ENCODE measurements at places on chromosomes 1 and 21.

GRCh38 chr1:200247518-200247917 lies 162.3 kb downstream of the ZNF281 start:
- DNase-seq = no peak

GRCh38 chr1:29417971-29418370 lies 181.6 kb downstream of the PTPRU start:
- DNase-seq = no peak

DNA sequence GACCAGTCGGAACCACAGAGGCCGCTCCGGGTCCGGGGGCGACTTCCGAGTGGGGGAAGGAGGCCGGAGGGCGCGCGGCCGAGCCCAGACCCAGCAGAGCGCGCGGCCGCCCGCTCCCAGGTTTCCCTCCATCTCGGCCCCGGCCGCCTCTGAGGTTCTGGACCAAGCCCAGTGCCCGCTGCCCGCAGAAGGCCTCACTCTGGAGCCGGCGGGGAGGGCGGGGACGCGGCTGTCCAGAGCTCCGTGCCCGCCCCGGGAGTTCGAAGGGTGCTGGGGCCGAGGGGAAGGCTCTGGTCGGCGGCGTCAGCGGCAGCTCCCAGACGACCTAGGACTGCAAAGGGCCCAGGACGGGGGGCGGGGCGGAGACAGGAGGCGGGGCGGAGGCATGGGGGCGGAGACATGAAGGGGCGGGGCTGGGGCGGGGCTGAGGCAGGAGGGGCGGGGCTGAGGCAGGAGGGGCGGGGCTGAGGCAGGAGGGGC lies 48.0 kb upstream of the SLC19A1 start:
- DNase-seq = peak; percentile 19

DNA sequence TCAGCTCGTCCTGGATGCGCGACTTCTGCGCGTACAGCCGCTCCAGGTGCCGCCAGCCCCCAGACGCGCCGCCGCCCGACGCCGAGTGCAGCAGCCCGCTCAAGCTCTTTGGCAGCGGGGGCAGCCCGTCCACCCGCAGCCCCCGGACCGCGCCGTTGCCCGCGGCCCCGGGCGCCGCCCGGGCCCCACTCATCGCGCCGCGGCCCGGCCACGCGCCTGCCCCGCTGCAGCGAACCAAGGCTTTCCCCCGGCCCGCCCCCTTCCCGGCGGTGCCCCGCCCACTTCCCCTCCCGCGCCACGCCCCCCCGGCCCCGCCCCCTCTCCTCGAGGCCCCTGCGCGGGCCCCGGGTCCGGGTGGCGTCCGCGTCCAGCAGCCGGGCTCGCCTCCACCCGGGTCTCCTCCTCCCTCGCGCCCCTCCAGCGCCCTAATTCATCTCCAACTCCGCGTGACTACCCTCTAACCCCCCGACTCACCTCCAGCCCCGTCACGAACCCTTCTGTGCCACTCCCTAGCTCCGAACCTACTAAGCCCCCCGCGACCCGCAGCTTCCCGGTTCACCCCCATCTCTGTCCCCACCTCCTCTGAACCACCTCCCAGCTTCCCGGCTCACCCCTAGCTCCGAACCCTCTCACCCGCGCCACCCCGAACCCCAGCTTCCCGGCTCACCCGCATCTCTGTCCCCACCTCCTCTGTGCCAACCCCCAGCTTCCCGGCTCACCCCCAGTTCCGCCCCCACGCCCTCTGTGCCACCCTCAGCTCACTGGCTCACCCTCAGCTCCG lies at the start of gene FAM89A:
Gene FAM89A (minus strand): TSS at position 236 of the 781 bp plus-strand sequence. CDS start 43 bp downstream, at position 193.
- peak; percentile 69 for DNase-seq

DNA sequence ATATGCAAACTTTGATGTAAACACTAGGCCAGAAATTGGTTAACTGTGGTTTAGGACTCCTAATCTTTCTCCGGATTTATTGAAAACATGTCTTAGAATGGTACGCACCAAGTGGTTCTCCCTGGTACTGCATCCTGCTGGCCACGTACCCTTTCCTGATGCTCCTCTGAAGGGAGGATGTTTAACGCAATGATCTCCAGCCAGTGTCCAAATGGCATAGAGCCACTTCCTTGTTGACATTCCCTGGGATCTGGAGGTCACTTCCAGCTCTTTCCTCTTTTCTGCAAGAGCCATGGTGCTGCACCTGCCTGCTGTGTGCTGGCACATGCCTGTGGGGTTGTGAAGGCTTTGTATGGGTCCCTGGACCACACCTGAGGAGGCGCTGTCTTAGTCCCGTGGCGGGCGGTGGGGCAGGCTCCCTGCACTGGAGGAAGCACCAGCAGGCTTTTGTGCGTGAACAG lies 53.9 kb downstream of the GALNT2 start:
- DNase-seq = no peak

DNA sequence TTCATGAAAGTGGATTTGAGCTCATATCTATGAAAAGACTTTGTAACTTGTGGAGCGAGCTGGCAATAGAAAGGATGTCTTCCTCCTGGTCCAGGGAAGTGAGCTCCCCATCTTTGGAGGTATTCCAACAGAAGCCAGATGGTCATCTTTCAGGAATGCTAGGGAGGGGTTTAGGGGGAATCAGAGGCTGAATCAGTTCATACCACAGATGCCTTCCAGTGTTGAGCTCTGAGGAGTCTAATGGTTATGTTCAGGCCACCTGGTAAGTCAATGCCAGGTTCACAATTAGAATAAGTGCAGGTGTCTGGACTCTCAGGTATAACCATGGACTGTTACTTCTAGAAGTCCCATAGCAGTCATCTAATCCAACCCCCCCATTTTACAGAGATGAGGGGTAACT lies 119.1 kb downstream of the ACTL8 start:
- DNase-seq = no peak

- DNase-seq = no peak
Measured at GRCh38 chr1:23037081-23037740, 17.9 kb downstream of the KDM1A start.

DNA sequence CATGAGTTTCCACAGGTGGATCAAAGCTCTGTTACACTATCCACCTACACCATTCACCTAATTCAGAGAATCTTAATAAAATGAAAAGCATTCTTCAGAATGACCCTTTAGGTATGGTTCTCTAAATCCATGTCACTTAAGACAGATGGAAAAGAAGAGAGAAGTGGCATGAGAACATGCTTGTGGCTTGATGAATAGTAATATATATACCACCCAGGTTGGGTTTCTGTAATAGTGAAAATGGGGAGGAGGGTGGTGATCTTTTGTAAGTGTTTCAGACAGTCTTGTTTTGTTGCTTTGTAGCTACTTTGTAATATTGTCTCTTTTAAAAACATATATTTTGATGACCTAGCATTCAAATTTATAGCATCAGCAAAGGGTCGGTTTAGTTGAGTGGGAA lies 469.8 kb downstream of the USP25 start:
- no peak for DNase-seq

GRCh38 chr1:11714831-11715575 lies 20.9 kb upstream of the AGTRAP start:
- DNase-seq = no peak

DNA sequence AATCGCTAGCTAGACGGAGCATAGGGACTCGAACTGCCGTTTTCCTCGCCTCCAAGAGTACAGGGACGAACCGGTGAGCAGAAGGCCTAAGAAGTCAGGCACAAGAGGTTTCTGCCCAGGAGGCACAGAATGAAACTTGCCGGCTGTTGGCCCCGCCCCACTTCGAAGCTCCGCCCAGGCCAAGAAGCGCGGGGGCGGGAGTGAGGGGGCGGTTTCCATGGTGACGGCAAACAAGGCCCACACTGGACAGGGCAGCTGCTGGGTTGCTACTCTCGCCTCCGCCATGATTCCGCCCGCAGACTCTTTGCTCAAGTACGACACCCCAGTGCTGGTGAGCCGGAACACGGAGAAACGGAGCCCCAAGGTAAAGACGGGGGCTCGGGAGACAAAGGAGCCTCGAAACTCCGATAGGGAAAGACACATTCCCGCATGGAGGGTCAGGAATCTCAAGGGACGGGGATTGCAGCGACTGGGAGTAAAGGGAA lies at the start of gene DNALI1:
Gene DNALI1 (plus strand): TSS at position 229 of the 485 bp plus-strand sequence. CDS start 55 bp downstream, at position 284.
- peak; percentile 87 for DNase-seq

- DNase-seq = no peak
Measured at GRCh38 chr1:19824541-19824940, 9.5 kb upstream of the RNF186 start.

GRCh38 chr1:106768501-106768900 lies 288.0 kb upstream of the PRMT6 start:
- DNase-seq = no peak

Measured in head of caudate nucleus (tissue), 42 donors.